ENCODE measurements at places on chromosomes 4 and X. TPM values are rescaled to one million over a fixed set of nuclear protein-coding genes. Genes with fewer than 3 reads are reported as not detected.
A peak's percentile ranks its signal among the peaks of the same experiment; 100 is the strongest.

Gene FGD1
- 7.2 TPM for total RNA-seq

GRCh38 chr4:76306882-76307659 lies 538 bp downstream of the STBD1 start:
- DNase-seq, result peak; percentile 88

DNA sequence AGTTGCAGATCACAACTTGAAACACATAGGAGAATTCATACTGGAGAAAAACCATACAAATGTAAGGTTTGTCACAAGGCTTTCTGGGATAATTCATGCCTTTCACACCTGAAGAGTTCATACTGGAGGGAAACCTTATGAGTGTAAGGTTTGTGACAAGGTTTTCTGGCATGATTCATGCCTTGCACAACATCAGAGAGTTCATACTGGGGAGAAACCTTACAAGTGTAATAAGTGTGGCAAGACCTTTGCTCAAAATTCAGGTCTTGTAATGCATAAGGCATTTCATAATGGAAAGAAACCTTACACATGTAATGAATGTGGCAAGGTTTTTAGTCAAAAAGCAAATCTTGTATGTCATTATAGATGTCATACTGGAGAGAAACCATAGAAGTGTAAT lies 58.8 kb upstream of the ENPEP start:
- DNase-seq, result no peak

Gene FAM47E
- 1.8 TPM for total RNA-seq

- no peak for DNase-seq
Observed at GRCh38 chr4:43277003-43277402, 384.5 kb downstream of the GRXCR1 start.

DNA sequence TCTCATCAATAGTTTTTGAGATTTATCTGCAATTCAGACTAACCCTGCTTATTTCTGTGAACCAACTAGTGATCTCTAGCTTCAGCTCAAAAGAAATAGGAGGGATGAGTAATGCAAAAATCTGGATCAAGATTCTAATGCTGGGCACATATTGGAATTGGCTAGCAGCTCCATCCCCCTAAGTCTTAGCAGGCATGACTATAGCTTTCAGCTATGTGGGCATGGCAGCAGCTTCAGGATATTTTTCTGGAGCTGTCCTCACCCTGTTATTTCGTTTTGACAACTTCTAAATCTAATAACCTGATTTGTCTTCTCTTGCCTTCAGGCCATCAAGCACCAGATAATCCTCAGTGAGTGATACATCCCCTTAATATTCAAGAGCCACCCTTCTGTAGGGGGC lies 50.8 kb upstream of the GNPDA2 start:
- no peak for DNase-seq

- DNase-seq, result no peak
Observed at GRCh38 chr4:7635445-7636239, 200.9 kb upstream of the PSAPL1 start.

DNA sequence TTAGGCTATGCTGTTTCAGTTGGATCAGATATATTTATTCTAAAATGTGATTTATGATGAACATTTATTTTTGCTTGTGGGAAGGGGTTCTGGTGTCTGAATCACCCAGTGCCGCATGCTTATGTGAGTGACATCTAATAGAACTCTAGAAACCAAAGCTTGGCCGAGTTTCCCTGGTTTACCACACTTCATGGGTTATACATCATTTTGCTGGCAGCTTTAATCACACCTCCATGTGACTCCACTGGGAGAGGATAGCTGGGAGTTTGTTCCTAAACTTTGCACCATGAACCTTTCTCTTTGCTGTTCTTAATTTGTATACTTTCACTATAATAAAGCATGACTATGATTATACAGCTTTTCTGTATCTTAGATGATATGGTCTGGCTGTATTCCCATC lies 382.9 kb downstream of the INPP4B start:
- no peak for DNase-seq

Gene VCX2
- total RNA-seq, result not detected

- DNase-seq, result no peak
Observed at GRCh38 chr4:43374216-43374751, 481.8 kb downstream of the GRXCR1 start.

- peak; percentile 82 for DNase-seq
Observed at GRCh38 chr4:147860960-147861359, 129.1 kb downstream of the ARHGAP10 start.

Gene FRG2
- total RNA-seq, result not detected

DNA sequence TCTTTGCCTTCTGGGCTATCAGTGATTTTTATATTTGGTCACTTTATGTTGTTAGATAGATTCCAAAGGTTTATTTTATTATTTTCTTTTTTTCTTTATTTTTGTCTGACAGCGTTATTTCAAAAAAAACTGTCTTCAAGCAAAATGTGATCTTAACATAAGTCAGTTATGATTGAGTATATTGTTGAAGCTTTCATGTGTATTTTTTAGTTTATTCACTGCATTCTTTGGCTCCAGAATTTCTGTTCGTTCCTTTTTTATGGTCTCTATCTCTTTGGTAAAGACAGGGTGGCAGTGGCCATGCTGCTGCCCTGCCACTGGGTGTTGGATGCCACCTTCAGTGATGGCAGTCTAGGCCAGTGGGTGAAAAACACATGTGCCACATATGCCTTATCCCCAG lies at the start of gene MAGEC3:
MAGEC3 (plus strand) TSS at position 301 of the 400 bp plus-strand sequence; CDS start at position 301, 0 bp downstream.
- no peak for DNase-seq

GRCh38 chrX:101744085-101744484 lies 84.4 kb upstream of the ARMCX2 start:
- DNase-seq, result no peak

DNA sequence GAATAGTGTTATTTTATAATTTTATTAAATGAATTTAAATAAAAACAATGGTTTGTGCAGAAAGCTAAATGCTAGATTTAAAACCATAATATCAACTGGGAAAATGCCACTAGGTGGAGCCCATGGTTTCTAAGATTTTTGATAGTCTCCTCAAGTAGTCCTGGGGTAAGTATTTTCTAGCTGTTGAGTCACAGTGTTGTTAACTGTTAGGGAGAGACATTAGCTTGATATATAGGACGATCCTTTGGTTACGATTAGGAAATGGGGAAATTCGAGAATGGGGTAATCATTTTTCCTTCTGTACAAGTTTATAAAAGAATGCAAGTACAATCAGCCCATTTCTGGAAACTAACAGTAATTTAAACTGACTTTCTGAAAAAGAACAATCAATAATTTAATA lies 378.4 kb downstream of the ANKRD50 start:
- DNase-seq, result no peak

DNA sequence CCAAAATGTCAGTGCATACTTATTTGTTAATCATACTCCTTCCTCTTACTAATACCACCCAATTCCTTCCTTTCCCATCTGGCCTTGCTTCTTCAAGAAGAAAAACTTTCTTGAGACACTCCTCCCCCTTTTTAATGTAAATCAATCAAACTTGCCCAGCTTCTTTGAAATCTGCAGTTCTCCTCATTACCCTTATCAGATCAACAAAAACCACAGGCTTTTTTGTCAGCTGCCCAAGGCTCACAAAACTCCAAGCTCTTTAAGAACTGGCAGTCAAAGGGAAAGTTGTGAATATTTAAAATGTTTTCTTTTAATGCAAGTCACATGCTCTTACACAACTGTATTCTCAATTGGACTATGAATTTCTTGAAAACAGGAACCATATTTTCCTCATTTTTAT lies 11.3 kb upstream of the MYOZ2 start:
- no peak for DNase-seq

GRCh38 chrX:10750581-10750980 lies 130.2 kb upstream of the MID1 start:
- no peak for DNase-seq

DNA sequence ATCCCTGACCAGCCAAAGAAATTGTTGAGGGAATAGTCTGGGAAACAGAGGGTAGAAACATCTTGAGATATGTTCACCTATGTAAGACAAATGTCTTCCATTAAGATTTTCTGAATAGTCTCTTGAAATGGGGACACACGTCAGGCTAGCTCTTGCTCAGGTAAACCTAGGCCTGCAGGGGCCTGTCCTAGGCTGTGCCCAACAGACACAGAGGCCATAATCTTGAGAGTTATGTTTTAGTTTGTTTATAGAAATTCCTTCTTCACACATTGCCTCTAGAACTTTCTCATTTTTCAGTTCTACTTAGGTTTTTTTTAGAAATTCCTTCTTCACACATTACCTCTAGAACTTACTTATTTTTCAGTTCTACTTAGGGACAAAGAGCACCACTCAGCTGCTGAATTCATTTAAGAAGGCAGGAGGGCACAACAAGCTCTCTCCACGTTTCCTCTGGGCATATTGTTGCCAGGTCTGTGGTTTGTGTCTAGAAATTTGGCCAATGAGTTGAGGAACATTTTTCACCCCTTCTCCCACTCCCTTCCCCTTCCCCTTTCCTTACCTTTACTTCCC lies 94.9 kb downstream of the ARHGAP24 start:
- no peak for DNase-seq

Gene TMEM187
- total RNA-seq, result 3.8 TPM

DNA sequence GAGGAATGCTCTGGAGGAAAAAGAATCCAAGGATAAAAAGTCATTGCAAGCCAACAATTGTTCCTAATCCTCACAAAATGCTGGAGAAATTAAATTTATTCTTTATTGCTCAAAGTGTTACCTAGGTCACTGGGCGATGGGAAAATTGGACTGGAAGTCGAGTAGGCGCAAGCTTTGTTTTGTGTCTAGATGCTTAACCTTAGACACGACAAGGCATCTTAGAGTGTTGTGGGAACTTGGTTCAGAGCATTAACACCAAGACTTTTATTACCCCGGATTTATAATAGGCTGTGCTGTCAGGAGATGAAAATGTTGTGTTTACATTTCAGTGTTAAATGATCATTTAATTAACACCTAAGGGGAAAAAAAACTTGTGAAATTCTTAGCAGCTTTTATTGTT lies 25.1 kb downstream of the SLIT2 start:
- no peak for DNase-seq

Gene NUDT10
- total RNA-seq, result 2.7 TPM

- no peak for DNase-seq
Observed at GRCh38 chr4:141702472-141703182, 66.2 kb downstream of the IL15 start.

All from aorta (tissue), 5 donors.